ENCODE measurements at places on chromosomes 7 and 10. TPM values are rescaled to one million over a fixed set of nuclear protein-coding genes. Genes with fewer than 3 reads are reported as not detected.

DNA sequence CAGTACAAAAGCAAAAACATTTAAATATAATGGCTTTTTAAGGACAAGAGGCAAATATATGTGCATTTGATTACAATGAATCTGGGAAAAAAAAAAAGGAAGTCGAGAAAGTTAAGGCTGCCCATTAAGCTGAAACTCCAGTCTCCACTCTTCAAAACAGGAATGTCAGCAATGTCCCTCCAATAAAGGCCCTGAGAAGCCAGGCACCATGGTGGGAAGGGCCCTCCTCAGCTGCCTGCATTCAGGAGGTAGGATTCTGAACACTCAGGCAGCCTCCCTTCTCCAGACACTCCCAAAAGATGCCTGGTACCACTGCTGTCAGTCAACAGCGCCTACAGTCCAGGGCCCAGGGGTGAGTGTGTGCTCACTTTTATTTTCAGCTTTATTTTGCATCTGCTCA lies 121.3 kb upstream of the MGMT start:
- no peak for DNase-seq

GRCh38 chr10:46000538-46000937 lies 28.2 kb downstream of the TIMM23 start:
- DNase-seq: no peak

DNA sequence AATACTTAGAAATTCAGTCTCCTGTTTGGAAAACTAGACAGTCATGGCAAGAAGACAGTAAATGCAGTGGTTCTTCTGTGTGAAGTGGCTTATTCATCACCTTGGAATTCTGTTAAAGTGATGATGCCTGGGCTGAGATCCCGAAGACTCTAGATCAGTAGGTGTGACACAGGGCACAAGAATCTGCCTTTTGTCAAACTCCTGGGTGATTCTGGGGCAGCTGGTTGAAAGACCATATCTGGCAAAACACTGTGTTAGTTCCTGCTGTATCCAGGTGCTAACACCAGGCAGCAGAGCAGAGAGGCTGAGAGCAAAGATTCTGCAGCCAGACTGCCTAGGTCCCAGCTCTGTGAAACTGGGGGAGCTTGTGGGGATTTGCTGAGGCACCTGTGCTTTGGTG lies 26.5 kb downstream of the MRC1 start:
- no peak for DNase-seq

DNA sequence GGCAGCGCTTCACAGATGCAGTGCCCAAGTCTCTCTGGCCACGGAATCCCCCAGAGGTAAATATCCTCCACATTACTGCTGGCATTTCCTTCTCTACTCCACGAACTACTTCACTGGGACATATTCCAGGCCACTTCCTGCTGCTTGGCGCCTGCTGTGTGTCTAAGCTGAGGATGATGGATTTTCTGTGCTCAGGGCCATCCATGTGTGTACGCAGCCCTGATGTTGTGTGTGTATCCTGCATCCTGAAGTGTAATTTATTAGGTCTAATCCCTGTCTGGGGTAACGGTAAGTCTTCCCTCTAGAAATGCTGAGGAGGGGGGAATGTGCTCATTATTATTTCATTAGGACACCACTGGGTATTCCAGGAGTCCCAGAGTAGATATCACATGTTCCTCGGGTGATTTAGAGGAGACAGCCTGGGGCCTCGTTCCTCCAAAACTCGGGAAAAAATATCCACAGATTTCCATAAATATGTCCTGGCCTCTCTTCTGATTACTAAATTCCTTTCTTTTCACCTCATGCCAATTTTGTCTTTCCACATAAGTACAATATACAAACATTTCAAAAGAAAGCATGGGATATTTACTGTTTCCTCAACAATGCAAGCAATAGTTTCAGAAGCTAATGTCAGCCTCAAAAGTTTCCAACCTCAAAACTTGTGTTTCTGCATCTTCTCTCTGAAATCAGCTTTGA lies 25.5 kb upstream of the HABP2 start:
- DNase-seq: no peak

GRCh38 chr10:92110039-92110794 lies 180.7 kb downstream of the CPEB3 start:
- DNase-seq: no peak

DNA sequence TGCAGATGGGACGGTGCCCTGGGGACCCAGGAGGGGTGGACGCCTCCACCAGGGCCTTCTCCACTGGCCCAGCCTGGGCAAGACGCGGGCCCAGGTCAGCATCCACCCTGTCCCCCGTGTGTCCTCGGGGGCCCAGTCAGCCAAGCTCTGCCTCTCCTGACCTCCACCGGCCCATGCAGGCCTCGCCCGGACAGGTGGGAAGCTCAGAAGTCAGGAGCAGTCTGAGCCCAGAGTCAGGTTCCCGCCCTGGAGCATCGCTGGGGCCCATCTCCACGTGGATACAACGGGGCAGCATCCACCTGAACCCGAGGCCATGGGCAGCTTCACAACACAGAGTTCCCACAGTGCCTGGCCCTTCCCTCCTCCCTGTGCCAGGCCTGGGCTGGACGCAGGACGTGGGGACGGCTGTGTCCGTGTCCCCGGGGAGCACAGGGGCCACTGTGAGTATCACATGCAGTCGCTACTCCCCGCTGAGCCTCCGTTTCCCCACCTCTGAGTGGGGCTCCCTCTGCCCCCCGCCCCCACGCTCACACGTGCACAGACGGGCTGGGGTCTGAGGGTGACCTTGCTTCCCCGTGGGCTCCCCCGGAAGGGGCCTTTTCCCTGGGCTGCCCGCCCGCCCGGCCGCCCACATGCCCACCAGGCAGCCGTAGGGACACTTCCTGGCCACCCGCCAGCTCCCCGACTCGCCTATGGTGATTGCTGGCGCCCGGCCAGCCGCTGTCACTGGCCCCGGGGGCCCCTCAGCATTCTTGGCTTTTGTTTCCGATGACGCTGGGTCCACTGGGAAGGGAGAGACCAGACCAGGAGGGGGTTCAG lies 64.3 kb downstream of the PDGFA start:
- peak; percentile 69 for DNase-seq

The OR2A14 gene
- not detected for total RNA-seq

All from left ventricle myocardium inferior (tissue), 1 donor.